ENCODE measurements at places on chromosomes 16 and 17.

DNA sequence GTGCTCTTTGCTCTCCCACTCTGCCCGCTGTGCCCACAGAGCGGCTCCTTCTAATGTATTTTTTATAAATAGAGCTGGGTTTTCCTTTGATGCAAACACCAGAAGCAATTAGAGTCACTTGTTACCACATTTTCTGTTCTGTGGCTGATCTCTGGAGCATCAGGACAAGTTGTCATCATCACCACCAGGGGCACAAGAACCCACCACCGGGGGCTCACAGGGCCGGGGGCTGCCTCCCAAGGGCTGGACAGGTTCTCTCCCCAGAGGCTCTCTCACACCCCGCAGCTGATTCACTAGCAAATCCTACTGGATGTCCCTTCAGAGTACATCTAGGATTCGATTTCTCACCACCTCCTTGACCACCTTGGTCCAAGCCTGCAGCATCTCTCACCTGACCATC, 18.5 kb downstream of the C16orf82 start:
- DNase-seq, result no peak

DNA sequence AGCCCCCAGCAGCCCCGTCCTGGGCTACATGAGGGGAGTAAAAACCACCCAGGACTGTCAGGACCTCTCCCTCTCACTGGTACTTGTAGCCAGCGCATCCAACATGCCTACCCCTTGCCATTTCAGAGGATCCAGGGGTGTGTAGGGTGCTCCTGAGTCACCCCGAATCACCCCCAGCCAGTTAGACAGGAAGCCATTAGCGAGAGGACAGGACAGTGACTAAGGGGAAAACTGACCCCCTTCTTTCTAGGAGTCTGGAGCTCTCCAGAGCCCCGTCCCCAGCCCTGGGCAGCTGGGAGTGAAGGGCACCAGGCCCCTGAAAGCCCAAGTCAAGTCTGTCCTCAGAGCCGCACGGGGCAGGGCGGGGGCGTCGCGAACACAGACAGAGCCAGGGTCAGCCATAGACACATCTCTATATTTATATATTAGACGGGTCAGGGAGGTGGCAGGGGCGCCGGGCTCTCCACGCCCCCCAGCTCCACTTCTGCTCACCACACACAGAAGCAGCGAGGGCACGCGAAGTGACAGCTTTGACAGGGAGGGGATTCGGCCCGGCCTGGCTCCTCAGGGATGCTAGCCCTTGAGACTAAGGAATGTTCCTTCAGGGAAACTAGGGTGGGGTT, 485 bp upstream of the GDPD3 start:
- no peak for DNase-seq

DNA sequence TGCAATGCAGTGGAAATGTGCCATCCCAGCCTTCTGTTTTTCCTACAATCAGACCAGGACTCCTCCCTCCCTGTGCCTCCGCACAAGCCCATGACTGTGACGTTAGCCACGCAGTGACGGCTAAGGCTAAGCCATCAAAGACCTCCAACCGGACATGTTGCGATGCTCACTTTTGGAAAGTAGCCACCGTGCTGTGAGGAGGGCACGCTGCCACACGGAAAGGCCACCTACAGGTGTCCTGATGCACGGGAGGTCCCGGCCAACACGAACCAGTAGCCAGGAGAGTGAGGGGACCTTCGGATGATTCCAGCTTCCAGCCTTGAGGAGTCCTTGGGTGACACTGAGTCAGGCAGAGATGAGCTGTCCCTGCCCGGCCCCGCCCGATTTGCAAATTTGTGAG, 53.9 kb downstream of the FOXL1 start:
- no peak for DNase-seq

DNA sequence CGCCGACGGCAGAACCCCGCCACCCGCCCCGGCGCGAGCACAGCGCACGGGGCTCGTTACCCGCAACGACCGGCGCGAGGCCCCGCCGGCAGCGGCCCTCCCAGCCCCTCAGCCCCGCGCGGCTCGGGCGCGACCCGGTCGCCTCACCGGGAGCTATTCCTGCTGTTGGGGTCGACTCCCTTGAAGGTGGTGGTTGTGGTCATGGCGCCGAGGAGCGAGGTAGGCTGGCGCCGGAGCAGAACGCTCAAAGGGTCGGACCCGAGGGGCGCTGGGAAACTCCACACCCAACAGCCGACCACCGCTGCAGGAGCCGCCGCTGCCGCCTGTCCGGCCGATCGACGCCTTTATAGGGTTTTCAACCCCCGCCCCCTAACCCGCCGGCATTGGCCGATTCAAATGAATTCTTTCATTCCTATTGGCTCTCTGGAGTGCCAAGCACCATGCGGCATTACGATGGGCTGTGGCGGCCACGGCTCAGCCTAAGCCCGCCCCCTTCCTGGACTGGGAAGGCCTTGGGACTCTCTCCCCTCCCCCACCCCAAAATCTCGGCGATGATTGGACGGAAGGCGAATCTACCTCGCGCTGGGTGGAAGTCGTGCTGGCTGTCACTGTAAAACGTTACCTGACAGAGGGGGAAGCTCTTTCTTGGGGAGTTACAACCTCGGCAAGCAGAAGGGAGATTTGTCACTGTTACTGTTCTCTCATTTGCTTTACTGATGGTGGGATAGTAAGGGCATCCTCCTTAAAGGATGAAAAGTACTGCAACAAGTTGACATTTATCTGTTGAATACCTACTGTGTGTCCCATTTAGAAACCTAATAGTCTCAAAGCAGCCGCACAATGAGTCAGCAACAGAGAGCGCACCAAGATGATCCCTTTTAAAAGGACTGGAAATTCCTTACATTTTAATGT, at the start of gene JPT1:
Gene JPT1, minus strand, starts transcription at position 318 of the 912 bp plus-strand sequence. Its CDS starts 115 bp downstream, at position 203.
- DNase-seq, result peak; percentile 98

- no peak for DNase-seq
Observed at GRCh38 chr16:89619840-89620239, 6.4 kb downstream of the DPEP1 start.

DNA sequence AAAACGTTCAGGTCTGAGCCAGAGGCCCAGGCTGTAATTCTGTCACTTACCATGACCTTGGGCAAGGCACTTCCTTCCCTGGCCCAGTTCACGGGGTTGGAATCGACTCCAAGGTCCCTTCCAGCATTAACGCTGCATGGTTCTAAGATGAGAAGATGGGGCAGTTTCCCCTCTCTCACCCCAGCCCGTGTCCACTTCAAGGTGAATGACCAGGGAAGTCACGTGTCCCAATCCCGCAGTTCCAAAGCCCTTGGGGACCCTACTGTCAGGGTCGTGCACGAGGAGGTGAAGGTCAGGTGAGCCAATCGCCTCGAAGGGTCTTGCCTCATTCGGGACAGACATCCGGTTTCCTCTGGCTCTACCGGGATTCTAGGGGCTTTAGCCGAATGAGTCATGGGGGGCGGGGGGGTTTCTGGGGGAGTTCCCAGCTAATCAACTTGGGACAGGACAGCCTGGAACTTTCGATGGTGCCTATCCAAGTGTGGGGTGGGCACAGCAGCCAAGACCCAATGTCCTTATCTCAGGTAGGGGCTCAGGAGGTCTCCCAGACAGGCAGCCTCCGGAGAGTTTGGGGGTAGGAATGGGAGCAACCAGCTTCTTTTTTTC, 762 bp upstream of the CSF3 start:
- peak; percentile 22 for DNase-seq

- no peak for DNase-seq
Observed at GRCh38 chr16:6549415-6549814, 783.2 kb upstream of the RBFOX1 start.

DNA sequence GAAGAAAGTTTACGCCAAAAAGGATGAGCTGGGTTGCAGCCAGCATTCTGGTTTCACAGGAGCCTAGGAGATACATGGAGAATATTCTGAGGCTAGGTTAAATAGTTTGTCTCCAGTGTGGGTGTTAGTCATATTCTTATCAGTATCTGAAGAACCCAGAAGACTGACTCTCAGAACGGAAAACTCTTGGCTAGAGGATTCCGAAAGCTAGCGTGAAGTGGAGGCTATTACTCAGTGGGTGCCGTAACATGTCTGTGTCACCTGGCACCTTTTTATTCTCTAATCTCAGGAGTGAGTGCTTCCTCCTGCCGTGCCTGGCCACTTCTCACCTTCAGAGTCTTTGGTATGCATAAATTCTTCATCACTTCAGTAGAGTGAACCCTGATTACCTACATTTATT, 199.5 kb downstream of the WWOX start:
- no peak for DNase-seq

DNA sequence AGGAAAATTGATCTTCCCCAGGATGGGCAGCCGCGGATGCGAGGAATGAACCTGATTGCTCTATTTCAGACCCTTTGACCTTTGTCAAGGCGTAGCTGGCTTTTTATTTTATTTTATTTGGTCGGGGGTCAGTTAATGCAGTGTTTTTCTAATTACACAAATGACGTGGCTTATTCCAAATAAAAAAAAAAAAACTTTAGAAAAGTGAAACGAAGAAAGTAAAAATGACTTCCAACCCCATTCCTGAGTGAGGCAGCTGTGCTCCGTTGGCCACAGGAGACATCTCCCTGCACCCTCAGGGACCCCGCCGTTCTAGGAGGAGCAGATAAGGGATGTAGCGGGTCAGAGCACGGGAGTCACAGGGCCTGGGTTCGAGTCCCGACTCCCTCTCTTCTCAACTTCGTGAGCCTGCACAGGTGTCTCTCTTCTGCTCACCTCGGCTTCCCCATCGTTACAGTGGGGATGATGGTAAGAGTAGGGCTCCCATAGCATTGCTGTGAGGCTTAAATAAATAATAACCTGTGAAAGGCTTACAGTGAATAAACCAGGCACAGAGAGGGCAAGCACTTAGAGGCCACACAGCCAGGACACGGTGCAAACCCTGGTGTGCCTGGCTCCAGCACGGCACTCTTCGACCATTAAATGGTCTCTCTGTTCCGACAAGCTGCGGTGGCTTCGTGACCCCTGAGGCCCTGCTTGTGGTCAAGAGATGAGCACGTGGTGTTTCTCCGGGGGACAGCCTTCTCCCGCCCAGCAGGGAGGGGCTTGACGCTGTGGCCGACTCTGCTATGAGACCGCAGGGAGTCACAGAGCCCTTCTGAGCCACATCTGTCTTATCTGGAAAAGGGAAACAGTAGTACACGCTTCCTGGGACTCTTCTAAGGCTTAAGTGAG, 10.2 kb downstream of the FOXF1 start:
- DNase-seq, result peak; percentile 35

DNA sequence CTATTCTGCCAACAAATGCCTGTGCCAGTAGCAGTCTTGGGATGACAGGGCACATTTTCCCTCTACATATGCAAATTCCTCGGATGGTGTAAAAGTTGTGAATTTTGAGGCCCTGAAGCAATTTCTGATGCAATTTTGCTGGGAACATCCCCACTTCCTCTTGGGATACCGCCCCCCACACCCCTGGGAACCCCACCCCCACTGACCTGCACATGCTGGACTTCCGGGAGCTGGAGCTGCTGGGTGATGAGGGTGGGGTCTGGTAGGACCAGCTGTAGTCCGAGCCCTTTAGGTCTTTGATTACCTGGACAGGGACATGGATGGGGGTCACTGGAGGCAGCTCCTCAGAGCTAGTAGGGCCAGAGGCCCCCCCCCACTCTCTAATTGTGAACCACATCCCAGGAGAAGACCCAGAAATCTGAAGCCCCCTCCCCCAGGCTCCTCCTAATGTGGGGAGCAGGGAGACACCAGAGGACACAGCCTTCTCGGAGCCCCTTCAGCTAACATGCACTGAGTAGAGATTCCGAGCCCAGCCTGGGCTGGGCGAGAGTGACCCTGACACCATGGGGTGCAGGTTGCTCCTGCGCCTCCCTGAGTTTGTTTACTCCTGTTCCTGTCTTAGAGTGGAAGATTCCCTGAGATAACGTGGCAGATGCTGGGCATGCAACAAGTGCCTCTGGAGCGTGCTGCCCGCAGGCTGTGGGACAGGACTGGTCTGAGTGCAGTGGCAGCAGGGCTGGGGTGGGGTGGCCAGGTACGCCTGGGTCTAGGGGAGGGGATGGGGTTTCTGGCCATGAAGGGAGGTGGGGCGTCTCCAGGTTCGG, 9.0 kb downstream of the MTSS2 start:
- DNase-seq, result no peak

GRCh38 chr17:4504188-4504587, 5.5 kb downstream of the SPNS2 start:
- DNase-seq, result no peak

DNA sequence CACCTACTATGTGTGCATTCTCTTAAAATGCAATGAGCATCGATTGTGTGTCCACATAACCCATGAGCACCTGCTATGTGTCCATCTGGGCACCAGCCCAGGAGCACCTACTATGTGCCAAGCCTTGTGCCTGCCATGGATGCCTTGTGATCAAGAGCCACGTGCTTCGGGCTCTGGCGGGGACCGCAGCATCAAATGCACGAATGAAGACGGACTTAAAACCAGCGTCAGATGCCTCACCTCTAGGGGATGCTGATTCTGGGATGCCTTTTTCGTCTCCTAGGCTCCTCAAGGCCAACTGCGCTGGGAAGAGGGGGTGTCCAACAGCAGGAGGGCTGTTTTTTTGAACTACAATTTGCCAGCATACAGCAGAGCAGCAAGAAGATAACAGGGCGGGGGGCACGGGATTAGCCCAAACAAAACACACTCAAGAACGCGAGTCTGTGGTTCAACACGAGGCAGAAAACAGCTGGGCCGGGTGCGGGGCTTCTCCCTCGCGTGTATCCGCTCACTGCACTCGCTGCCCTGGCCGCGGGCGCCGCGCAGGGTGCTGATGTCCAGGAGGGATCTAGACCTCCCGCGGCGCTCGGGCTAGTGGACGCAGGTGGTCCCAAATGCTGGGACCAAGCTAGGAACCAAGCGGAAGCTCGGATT, 1.2 kb upstream of the GLIS2 start:
- peak; percentile 62 for DNase-seq

GRCh38 chr17:57422574-57423164, 166.3 kb downstream of the MSI2 start:
- DNase-seq, result no peak

GRCh38 chr16:81149614-81150013, 53.4 kb upstream of the GCSH start:
- no peak for DNase-seq

GRCh38 chr16:66383551-66383950, 17.1 kb downstream of the CDH5 start:
- no peak for DNase-seq

DNA sequence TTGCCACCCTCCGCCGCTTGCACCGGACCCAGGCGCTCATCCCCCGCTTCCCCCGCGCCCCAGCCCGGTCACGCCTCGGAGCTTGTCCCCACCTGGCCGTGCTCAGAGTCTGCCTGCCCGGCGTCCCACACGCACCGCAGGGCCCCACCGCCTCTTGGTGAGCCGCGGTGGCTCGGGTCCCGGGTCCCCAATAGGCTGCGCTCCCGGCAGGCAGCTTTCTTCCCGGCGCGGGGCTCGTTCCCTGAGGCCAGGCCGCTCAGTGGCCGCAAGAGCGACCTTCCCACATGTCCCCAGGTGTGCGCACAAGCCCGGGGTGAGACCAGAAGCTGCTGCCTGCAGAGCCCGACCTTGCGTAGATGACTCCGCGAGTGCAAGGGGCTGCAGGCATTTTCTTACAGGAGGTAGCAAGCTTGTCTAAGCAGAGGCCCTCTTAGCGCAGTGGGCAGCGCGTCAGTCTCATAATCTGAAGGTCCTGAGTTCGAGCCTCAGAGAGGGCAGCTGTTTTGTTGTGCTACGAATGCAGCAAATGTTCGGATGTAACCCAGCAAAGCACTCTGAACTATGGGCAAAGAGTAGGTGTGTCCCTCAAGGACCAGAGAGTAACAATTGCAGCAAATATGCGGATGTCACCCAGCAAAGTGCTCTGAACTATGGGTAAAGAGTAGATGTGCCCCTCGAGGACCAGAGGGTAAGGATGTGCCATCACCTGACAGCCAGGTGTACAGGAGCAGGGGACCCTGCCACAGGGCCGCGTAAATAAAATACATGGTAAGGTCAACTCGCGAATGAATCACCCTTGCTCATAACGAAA, 15.6 kb downstream of the TLE7 start:
- DNase-seq, result no peak

GRCh38 chr17:12349297-12349696, 316.4 kb upstream of the MYOCD start:
- DNase-seq, result no peak

- DNase-seq, result peak; percentile 71
Observed at GRCh38 chr17:81387100-81388090, 7.9 kb upstream of the BAHCC1 start.
